ENCODE measurements at places on chromosomes 3 and 15. TPM values are rescaled to one million over a fixed set of nuclear protein-coding genes. Genes with fewer than 3 reads are reported as not detected.
A peak's percentile ranks its signal among the peaks of the same experiment; 100 is the strongest.

- no peak for ATAC-seq
These were observed 181.3 kb downstream of the RORA start for GRCh38 chr15:61047783-61048182.

DNA sequence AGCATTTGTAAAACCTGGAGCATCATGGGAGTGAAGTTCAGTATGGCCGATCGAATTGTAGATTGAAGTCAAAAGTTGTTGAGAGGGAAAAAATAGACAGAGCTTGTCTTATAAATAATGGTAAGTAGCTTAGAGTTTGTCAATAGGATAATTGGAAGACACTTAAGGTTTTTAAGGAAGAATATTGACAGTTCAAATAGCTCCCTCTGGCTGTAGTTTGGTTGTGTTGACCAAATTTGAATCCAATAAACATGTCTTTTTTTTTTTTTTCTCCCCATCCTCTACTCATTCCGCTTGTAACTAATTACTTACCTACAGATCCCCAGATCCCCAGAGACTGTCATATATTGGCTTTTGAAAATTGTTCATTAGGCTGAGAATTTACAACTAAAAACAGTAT, 677.0 kb downstream of the AGBL1 start:
- no peak for ATAC-seq

GRCh38 chr3:149523512-149524299, 49.2 kb downstream of the TM4SF4 start:
- ATAC-seq: no peak

Gene SAMMSON
- total RNA-seq: 0.36 TPM

DNA sequence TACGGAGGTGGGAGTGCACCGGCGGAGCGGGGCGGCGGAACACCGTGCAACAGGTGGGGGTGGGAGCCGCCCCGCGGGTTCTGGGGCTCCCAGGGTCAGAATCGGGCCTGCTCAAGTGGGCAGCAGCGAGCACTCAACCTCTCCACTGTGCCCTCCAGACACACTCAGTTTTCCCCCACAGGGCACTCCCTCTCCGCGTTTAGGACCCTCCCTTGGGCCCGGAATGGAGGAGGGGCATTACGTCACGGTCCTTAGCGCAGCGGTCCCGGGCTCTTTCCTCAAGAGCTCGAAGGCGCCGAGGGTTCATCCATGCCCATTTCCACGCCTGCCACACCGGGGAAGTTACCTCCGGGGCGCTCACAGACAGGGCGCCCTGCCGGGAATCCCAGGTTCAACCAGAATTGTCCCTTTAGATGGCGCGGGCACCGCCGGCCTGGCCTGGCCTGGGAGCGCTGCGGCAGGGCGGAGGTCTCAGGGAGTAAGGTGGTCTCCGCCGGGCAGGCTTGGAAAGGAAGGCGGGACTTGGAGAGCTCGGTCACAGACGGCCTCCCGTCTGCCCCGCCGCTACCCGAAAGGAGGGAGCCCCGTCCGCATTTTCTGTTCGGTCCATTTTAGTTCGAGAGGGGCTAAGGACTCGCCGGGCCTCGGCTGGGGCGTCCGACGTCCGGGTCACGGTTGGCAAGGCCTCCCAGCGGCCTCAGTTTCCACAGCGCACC, 5.1 kb downstream of the RNU6-1 start:
- ATAC-seq: no peak

Gene HACD2
- 19.7 TPM for total RNA-seq

Gene APPL1
- 39.5 TPM for total RNA-seq

DNA sequence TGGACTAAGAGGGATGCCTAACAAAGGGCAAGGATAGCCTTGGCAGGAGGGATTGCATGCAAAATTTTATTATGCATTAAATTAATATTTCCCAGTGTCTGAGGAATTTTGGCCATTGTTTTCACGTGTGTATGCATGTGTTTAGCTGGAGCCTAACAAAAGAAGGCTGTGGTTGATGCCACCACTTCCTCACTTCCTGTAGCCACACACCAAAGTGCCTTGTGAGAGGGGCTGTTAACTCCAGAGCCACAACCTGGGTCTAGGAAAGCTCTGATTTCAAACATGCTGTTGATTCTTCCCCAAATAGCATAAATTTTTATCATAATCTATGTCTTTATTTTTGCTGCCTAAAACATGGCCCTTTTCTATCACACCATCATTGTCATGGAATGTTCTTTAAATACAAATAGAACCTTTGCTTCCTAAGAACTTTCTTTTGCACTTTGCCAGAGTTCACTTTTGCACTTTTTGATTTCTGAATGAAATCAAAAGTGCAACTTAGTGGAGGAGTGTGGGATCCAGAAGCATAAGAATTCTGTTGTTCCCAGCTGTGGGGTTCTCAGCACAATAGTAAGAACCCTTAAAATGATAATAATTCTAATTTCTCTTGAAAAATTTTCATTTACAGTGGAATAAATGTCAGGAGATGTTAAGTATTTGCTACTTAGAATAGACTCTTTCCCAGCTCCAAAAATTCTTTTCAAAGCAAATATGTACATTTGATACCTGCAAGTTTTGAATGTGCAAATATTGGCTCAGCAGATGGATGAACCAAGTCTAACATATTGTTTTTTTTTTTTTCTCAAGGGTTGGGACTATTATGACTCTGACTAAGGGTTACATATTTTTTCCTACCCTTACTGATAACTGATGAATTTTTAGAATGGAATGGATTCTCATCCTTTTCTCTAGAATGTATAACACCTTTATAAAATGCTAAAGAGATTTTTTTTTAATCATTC, 35.6 kb upstream of the SPTSSB start:
- ATAC-seq: no peak

Gene ISLR
- 1.5 TPM for total RNA-seq

Gene SSUH2
- total RNA-seq: 0.19 TPM

- no peak for ATAC-seq
These were observed 83.5 kb downstream of the FOXB1 start for GRCh38 chr15:60087561-60087960.

DNA sequence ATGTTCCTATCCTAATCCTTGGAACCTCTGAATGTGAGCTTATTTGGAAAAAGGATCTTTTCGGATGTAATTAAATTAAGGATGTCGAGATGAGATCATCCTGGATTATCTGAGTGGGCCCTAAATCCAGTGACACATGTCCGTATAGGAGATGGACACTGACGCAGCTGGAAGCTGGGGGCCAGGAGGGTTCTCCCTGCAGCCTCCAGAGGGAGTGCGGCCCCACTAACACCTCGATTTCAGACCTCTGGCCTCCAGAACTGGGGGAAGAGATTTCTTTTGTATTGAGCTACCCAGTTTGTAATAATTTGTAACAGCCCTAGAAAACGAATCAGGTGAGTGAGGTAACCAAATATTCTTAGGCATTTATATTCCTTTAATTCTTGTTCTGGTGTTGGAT, 2.5 kb downstream of the DNAJB8 start:
- no peak for ATAC-seq

- no peak for ATAC-seq
These were observed 166.8 kb downstream of the THSD4 start for GRCh38 chr15:71282076-71282475.

- peak; percentile 28 for ATAC-seq
These were observed 1.1 kb upstream of the RNU6-1 start for GRCh38 chr15:67840749-67841512.

Gene HIGD2B
- 0.31 TPM for total RNA-seq

Gene ACOX2
- total RNA-seq: 1.2 TPM

- no peak for ATAC-seq
These were observed 5.1 kb downstream of the MFGE8 start for GRCh38 chr15:88908123-88908522.

DNA sequence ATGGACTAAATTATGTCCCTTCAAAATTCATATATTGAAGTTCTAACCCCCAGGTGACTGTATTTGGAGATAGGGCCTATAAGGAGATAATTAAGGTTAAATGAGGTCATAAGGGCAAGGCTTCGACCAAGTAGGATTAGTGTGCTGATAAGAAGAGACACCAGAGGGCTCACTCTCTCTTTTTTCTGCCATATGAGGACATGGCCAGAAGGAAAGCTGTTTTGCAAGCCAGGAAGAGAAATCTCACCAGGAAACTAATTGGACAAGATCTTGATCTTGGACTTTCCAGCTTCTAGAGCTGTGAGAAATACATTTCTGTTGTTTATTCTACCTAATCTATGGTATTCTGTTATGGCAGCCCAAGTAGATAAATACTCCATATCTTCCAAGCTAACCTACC, 503.6 kb upstream of the NAALADL2 start:
- no peak for ATAC-seq

- ATAC-seq: no peak
These were observed 991 bp downstream of the SOX2 start for GRCh38 chr3:181712553-181713279.

Gene KCNMB3
- 3.4 TPM for total RNA-seq

- ATAC-seq: no peak
These were observed 1.1 kb upstream of the BCL2L10 start for GRCh38 chr15:52113708-52114107.

- no peak for ATAC-seq
These were observed 16.0 kb upstream of the LRRK1 start for GRCh38 chr15:100903168-100903554.

- ATAC-seq: no peak
These were observed 83.5 kb upstream of the CFAP20DC start for GRCh38 chr3:59133311-59133710.

DNA sequence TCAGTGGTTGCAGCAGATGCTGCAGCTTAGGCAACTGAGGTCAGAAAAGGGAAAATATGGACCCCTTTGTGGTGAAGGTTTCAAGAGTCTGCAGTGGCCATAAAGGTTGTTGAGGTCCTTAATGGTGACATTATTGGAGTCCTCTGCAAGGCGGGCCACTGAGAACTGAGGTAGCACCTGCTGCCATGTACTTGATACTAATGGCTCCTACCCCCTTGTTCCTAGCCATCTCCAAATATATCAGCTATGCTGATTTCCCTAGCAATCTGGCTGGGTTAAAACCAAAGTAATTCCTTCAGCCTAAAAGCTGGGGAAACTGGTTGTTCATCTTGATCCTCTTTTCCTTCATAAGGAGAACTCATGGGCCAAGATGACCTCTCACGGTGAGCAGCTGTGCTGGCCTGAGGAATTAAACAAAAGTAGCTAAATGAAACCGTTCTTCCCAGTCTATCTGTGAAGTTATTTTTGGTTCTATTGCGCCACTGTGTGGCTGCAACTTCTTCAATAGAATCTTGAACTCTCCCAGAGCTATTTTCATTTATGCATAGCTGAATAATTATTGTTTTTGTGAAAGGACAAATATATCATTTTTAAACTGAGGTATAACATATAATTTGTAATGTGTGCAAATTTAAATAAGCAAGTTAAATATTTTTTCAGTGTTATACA, 76.1 kb upstream of the PLSCR4 start:
- peak; percentile 87 for ATAC-seq

- no peak for ATAC-seq
These were observed 196.6 kb downstream of the EBLN2 start for GRCh38 chr3:73258057-73258456.

Gene EPM2AIP1
- 19.7 TPM for total RNA-seq

Data from motor neuron (in vitro differentiated cells).